Gastroesophageal sphincter (tissue), 4 donors: ENCODE measurements at places on chromosomes 4 and X.

DNA sequence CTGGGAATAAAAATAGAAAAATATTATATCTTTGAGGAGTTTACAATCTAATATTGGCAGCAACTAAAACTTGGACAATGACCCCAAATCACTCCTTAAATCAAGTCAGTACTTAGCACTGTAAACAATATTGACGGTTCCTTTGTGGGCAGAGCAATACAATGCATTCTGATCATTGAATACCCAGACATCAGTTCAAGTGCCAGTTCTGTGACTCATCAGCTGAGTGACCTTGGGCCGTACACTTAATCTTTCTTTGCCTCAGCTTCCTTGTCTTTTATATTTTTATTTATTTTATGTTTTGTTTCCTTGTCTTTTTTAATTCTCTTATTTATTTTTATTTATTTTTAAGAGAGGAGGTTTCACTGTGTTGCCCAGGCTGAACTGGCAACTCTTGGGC, 112.2 kb upstream of the ANXA3 start:
- no peak for ATAC-seq

DNA sequence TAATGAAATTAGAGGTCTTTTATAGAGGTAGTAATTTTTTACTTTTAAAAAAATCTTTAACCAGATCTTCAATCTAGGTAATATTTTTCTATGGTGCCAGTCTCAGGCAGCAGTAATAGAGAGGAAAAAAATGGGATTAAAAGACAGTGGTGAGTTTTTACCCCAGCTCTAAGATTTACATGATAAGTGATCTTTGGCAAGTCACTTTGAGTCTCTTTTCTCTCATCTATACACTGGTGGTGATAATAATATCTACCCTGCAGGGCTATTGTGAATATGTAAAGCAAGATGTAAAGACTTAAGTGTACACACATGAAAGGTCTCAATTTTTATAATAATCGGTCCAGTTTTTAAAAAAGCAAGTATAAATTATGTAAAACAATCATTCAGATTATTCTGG, 786.2 kb upstream of the POU3F4 start:
- no peak for ATAC-seq

DNA sequence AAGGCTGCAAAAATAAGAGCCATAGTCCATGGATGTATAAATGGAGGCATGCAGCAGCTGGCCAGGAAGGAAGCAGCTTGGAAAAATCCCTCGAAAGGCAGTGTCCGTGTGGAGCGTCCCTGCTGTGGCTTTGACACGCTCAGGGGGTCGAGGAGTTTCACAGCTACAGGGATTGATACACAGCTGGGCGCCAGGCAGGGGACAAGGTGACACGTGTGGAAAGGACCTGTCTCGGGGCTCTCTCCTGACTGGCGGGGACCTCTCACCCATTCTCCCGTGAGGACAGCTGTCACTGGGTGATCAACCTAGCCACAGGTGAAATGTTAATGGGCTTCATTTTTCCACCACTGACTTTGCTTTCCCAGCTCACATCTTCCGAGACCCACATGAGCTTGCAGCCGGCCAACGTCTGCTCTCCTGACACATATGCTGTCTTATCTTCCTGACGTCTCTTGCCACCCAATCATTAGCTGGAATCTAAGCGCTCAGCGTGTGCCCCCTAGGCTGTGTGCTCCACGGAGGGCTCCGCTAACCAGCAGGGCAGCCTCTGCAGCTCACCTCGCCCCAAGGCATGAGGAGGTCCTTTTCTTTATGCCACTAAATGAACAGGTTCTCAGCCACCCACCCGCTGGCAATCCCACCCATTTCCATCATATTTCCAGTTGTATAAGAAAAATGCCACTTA, 89.4 kb upstream of the AFAP1 start:
- ATAC-seq, result no peak

DNA sequence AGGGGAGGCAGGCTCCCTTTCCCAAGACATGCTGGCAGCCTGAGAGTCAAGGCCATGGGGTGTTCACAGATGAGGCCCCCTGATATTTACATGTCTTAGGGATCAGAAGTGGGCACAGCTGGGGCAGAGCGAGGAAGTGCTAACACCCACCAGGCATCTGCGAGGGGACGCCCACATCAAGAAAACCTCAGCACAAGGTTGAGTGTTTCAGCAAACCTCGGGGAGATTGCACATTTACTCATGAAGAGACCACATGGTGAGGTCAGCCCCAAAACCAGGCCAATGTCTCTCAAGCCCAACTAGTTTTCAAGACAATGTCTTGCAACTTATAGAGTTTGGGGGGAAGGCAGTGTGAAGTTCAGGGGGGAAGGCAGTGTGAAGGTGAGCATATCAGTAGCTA, 55.2 kb downstream of the CLNK start:
- no peak for ATAC-seq

- ATAC-seq, result no peak
Measured at GRCh38 chr4:184346682-184347081, 127.7 kb downstream of the IRF2 start.

DNA sequence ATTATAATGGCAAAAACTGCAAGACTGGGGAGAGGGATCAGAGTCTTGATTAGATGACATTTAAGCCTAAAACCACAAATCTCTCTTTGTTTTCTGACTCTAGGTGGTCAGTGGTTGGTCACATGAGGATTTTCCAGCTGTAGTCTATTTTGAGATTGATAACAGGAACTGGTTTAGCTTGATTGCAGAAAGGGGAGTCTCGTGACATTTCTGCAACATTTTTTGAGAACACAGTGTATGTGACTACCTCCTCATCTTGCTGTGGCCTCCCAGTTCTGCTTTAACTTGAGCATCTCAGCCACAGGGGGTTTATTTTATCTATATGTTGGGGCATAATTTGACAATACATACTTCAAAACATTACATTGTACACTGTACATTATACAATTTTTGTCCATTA, 726.4 kb upstream of the MAGEB2 start:
- no peak for ATAC-seq

- ATAC-seq, result no peak
Measured at GRCh38 chr4:112270640-112271421, 14.9 kb downstream of the TIFA start.

GRCh38 chr4:137711502-137711901, 179.2 kb upstream of the PCDH18 start:
- ATAC-seq, result no peak

- no peak for ATAC-seq
Measured at GRCh38 chr4:59818656-59819055, 1381.5 kb upstream of the ADGRL3 start.

DNA sequence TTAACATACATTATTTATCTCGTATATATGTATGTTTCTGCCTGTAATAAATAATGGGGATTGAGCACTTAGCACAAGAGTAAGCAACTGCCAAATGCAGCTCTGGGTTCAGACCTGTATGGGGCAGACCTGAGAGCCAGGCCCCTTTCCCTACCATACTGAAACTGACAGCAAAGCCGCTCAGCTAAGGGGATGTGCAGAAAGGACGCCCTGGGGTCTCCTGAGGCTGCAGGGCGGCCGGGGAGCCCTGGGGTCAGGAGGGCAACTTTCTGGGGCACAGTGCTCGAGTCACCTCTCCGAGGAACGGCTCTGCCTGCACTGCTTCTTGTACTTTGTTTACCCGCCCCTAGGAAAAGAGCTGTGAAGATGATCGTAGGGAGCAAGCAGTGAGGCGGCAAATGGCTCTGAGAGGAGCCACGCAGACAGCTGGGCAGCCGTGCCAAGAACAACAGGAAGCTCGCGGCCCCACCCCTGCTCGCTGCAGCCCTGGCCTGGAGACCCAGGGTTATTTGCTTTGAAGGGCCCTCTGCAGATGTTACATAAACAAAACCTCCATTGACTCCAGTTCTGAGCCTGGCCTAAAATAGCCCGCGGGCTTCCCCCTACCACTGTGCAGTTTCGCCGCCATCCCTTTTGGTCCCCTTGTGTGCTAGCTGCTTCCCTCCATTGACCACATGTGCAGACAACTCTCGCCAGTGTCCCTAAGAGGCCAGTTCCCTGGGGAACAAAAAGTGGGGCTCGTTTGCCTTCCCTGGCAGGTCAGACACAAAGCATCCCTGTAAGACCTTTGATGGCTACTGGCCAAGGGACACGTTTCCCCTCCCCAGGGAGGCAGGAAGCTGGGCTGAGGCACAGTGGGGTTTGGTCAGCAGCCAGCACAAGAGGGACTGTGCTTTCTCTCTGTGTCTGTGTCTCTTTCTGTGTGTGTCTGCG, 111.3 kb upstream of the LNX1 start:
- ATAC-seq, result peak; percentile 88

DNA sequence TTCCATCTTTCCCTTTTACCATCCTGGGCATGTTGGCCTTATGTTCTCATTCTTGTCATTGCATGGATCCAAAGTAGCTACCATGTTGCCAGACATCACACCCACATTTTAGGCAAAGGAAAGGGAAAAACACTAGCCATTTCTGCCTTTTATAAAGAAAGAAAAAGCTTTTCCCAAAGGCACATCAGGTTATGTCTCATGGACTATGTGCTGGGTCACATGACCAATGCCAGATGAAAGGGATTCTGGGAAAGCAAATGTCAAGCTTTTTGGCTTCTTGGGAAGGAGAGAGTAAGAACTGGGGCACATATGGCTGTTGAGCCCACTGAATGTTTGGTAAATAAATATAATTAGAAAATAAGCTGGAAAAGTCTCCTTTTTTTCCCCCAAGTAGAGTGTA, 4.3 kb upstream of the SOD3 start:
- no peak for ATAC-seq

- no peak for ATAC-seq
Measured at GRCh38 chr4:56743550-56743949, 62.5 kb upstream of the HOPX start.

DNA sequence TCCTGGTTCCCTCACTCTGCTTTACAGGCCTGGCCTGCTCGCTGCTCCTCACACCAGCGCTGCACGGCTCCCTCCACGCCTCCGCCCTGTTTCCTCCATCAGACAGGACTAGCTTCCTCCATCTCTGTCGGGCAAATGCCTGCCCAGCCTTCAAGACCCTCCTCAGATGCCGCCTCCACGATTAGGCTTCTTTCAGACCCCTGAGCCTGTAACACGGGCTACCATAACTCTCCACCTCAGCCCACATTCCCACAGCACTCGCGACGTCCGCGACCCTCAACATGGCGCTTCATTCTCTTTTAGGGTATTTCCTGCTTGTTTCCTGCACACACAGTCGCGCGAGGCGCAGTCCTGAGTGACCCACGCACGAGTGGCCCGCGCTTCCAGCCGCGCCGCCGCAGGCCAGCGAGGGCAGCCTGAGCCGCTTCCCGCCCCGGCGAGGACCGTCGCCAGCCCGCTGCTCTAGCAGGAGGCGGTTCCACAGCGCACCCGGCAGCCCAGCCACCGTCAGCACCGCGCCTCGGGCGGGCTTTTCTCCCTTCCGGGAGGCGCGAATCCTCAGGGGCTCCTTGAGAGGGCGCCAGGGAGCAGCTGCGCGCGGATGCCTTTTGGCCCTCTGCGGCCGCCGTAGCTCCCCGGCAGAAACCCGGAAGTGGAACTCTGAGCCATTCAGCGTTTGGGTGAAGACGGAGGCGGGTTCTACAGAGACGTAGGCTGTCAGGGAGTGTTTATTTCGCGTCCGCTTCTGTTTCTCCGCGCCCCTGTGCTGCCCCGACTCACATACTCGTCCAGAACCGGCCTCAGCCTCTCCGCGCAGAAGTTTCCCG, at the start of gene FRG1:
FRG1 (plus strand) TSS at position 695 of the 827 bp plus-strand sequence. CDS start 138 bp downstream, outside the sequence.
- ATAC-seq, result peak; percentile 100

- no peak for ATAC-seq
Measured at GRCh38 chr4:4248885-4249203, 821 bp upstream of the TMEM128 start.

GRCh38 chr4:48831532-48832030, 693 bp downstream of the OCIAD1 start:
- no peak for ATAC-seq

GRCh38 chr4:29213020-29213419, 1507.1 kb upstream of the PCDH7 start:
- ATAC-seq, result no peak

GRCh38 chrX:20729416-20729815, 462.7 kb upstream of the RPS6KA3 start:
- ATAC-seq, result no peak

- no peak for ATAC-seq
Measured at GRCh38 chrX:24703185-24703494, 9.4 kb downstream of the POLA1 start.

DNA sequence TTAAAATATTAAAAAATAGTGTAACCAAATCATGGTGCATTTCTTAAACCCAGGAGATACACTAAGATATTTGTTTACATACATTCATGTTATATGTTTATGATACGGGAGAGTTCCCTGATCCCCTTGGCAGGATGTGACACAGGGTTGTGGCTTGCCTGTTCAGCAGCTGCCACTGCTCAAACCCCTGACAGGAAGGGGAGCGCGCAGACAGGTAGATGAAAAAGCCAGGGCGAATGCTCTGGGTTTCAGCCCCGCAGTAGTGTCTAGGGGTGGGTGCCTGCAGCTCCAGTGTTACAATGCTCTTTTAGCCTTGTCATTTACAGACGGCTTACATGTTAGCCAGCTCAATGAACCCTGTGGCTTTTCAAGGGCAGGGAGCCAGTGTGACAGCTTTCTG, 1343.8 kb upstream of the IGFBP7 start:
- ATAC-seq, result no peak

DNA sequence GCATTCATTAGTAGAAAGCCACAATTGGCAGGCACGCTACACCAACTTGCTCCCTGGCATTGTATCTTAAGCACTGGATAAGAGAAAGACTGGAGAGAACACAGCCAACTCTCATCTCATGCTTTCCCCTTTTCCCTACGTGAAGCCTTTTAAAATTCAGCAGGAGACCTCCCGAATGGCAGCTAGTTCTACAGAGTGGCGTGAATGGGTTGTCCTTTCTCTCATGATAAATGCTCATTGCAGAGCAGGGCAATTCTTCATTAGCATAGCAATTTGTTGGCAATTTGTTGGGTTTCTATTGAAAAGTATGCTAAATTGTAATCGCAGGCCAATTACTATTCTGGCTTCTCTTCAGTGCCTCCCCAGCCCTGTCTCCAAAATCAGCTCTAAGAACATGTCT, 48.0 kb downstream of the SEPTIN11 start:
- ATAC-seq, result no peak

DNA sequence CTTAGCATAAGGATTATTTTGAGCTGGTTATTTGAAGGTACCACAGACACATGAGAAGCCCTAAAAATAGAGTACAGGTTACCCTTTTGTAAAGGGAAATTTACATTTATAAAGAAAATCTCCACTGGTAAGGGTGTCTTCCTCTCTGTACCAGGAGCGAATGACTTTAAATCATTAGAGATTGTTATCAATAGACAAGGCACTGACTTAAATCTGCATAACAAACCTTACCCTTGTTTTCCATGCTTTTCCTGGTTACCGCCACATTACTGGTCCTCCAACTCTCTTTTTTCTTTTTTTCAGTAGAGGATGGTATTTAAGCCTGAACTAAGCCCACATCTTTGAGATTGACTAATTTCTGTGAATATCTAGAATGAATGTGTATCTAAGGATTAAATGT, 129.8 kb downstream of the SLC7A11 start:
- no peak for ATAC-seq

GRCh38 chr4:73676861-73677323, 56.7 kb upstream of the RASSF6 start:
- ATAC-seq, result peak; percentile 23

- ATAC-seq, result no peak
Measured at GRCh38 chrX:73940893-73941470, 363.0 kb upstream of the ZCCHC13 start.

GRCh38 chr4:151777471-151777870, 16.7 kb upstream of the GATB start:
- no peak for ATAC-seq

GRCh38 chr4:38660838-38661237, 3.2 kb upstream of the KLF3 start:
- no peak for ATAC-seq

GRCh38 chrX:39574178-39574577, 523.6 kb downstream of the BCOR start:
- no peak for ATAC-seq

GRCh38 chr4:53494851-53495250, 96.4 kb downstream of the LNX1 start:
- no peak for ATAC-seq
